ENCODE measurements at places on chromosomes 7 and 10.

DNA sequence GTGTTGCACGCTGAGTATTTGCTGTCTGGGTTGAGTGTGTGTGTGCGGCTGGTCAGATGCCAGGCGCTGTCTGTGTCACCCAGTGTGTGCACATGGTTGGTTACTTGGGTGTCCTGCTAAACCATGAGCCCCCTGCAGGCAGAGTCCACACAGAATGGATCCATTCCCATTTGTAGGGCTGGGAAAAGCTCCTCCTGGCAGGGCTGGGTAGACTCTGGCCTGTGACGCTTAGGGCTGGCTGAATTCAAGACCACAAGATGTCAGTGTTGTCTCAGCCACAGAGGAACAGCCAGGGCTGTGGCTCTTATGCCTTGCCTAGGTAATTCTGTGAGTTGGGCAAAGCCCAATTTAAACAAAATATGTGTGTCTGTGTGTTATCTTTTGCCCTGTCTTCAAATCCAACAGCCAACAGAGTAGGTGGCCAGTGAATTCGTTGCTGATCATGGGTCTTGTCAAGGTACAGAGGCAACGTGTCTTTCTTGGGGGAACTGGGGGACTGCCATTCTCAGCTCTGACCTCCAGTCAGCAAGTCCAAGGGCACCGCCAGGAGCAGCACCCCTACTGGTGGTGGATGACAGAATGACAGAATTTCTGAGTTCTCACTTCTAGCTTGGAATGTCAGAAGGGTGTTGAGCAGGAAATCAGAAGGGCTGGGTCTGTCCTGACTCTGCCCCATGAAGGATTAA is 285.1 kb downstream of the CCSER2 start:
- no peak for DNase-seq

GRCh38 chr10:17196045-17196444 is 5.4 kb downstream of the TRDMT1 start:
- DNase-seq, result no peak

- DNase-seq, result no peak
Measured at GRCh38 chr7:126483972-126484371, 768.8 kb downstream of the GRM8 start.

DNA sequence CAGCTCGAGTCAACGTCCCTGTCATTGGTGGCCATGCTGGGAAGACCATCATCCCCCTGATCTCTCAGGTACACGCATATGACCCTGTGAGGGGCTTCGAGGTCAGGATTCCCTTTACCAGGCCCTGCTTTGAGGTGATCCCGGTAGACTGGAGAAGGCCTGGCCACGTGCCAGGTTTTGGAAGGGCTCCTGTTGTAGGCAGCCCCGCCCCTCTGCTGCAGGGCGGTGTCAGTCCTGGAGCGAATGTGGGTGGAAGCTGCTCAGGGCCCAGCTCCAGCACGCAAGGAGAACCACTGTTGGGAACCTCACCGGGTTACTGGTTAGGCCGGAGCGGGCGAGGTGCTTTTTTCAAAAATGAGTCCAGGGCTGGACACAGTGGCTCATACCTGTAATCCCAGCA is 15.6 kb downstream of the MDH2 start:
- no peak for DNase-seq

DNA sequence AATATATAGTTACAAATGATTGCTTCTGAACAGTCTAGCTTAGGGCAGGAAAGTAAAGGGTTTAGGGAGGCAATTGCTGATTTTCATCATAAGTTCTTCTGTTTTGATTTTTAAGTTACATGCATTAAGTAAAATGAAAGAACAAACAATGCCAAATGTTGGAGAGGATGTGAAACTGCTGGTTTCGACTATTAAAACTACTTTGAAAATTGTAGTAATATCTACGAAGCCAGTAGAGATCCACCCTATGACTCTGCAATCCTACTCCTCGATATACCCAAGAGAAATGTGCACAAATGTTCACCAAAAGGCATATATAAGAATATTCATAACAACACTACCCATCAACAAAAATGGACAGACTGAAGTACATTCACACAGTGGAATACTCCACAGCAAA is 24.3 kb downstream of the PDZD8 start:
- DNase-seq, result no peak

- no peak for DNase-seq
Measured at GRCh38 chr10:121710207-121710606, 112.0 kb upstream of the FGFR2 start.

- DNase-seq, result no peak
Measured at GRCh38 chr7:122423591-122423990, 119.0 kb upstream of the FEZF1 start.

DNA sequence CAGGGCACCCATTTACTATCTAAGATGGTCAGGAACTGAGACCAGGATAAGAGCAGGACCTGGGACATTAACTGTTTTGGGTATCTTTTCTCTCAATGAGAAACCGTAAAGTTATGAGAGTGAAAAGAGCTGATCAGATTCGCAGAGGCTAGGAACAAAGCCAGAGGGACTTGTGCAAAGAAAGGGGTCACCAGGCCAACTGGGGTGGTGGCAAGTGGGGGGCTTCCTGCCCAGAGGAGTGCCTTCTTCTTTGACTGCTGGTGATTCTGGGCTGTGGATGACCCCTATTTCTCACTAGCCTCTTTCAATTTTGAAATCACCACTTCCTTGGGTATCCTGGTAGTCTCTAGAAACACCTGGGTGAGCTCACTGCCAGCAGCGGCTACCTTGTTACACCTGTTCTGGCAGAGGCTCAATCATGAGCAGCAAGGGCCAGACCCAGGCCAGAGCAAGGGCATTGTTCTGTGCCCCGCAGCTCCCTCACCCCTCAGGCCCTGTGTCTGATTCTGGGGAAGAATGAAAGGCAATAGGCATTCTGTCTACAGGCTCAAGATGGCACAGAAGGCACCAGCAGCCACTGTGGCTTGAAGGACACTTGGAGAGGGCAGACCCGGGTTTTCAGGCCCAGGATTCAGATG is 999 bp downstream of the SFTPD start:
- no peak for DNase-seq

GRCh38 chr10:108360187-108360586 is 1195.7 kb upstream of the SORCS1 start:
- no peak for DNase-seq

- no peak for DNase-seq
Measured at GRCh38 chr10:76549171-76549570, 1088.4 kb downstream of the KCNMA1 start.

GRCh38 chr7:150686030-150686631 is 625 bp downstream of the GIMAP2 start:
- no peak for DNase-seq

- no peak for DNase-seq
Measured at GRCh38 chr10:24170199-24170598, 38.7 kb upstream of the KIAA1217 start.

GRCh38 chr7:37180828-37181549 is 267.7 kb downstream of the ELMO1 start:
- no peak for DNase-seq

DNA sequence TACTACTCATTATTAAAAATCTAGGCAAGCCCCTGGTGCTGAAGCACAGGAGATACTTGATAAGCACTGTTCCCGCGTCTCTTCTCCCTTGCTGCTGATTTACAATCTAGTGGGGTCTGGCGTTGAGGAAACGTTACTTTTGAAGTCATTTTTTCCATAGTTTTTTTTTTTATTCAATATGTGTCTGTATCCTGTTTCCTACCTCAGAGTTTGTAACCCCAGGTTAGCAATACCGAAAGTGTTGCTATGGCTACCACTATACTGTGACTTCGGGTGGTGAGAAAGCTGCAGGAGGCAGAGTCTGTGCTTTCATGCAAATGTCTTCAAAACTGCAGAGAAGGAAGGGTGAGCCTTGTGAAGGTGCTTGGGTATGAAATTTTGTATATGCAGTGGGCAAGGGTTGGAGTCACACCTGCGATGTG is 458.8 kb upstream of the GHITM start:
- no peak for DNase-seq

DNA sequence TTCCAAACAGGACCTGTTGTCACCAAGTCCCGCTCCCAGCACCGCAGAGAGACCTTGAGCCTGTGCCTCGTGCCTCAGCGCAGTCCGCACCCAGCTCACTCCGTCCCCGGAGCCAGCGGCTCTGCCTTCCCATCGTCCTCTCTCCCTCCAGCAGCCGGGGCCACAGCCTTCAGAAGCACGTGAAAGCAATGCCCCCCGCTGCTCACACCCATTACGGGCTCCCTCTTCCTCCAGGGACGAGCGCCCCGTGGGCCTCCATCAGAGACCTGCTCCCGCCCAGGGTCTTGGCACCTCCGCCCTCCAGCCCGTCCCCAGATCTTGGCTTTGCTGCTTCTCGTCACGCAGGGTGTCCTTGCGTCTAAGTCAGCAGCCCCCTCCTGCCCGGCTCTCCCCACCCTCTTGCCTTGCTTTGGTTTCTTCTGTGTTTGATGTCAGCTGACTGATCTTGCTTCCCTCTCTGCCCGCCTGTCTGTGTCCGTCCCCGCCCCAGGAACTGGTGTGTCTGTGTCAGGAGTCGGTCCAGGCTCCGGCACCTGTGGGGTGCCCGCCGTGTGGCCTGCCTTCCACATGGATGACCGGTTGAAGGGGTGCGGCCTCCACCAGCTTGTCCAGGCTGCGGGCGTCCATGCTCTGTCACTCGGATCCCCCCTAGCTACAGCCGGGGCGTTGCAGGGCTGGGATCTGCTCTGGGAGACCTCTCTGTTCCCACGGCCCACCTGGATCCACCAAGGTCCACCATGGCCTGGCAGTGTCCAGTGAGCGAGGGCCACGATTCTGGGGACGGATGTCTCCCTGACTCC is 61.9 kb downstream of the FOXL3 start:
- no peak for DNase-seq

DNA sequence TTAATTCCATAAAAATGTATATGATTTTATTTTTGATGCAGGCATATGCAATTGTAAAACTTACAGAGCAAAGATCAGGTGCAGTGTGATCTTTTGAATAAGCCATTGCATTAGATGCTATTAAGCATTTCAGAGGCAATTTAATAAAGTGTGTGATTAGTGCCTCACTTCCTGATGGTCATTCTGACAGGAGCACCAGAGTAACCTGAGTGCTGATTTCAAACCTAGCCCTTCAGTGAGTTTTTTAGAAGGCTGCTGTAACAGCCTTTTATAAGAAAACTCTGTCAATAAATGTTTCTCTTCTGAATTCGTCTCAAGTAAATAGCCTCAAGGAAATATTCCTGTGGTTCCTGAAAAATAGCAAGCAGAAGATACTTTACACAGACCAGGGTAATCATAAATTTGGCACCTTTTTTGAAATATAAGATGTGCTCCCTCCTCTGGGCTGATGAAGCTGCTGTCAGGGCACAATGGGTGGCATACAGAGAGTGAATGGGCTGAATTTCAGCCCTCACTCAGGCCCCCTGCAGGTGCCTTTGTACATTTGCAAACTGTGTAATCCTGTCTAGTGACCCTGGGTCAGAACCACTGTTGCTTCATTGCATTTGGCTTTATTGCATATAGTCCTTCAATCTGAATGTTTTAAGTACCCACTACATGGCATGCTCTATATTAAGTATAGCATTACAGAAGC is 193.7 kb upstream of the CSTF2T start:
- no peak for DNase-seq

DNA sequence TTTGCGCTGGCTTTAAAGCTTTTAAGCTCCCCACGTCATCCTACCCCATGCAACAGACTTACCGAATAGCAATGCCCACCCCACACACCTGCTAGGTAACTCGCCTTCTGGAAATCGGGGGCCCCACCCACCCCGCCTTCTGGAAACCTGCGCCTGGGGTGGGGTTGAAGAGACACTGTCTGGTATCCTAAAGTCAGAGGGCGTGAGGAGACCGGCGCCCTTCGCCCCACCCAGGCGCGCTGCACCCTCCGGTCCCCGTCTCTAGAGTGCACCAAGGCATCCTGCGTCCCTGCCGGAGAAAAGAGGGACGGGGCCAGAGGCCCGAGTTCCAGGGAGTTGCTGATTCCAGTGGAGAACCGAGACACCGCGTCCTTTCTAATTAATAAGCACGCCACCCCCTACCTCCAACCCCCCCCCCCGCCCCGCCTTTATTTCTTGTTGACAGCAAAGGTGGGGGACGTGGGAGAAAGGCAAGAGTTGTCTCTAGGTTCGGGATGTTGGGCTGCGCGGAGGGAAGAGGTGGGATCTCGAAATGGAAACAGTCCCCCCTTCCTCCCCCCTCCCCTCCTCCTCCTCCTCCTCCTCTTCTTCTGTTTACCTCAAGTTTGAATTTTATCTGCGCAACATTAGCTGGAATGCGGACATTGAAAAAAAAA is 220.9 kb upstream of the MKLN1 start:
- DNase-seq, result no peak

GRCh38 chr10:30185916-30186315 is 126.5 kb upstream of the JCAD start:
- no peak for DNase-seq

GRCh38 chr10:104641937-104642657 is 1.0 kb downstream of the SORCS3 start:
- no peak for DNase-seq

DNA sequence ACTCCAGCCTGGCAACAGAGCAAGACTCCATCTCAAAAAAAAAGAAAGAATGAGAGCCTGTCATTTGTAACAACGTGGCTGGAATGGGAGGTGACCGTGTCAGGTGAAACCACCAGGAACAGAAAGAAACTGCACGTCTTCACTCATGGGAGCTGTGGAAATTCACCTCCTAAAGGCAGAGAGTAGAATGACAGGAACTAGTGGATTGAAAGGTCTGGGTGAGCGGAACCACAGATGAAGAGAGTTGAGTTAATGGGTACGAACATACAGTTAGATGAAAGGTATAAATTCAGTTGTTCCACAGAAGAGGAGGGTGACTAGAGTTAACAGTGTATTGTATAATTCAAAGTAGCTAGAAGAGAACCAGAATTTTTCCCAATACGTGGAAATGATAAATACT is 78.6 kb downstream of the MAD1L1 start:
- DNase-seq, result no peak

DNA sequence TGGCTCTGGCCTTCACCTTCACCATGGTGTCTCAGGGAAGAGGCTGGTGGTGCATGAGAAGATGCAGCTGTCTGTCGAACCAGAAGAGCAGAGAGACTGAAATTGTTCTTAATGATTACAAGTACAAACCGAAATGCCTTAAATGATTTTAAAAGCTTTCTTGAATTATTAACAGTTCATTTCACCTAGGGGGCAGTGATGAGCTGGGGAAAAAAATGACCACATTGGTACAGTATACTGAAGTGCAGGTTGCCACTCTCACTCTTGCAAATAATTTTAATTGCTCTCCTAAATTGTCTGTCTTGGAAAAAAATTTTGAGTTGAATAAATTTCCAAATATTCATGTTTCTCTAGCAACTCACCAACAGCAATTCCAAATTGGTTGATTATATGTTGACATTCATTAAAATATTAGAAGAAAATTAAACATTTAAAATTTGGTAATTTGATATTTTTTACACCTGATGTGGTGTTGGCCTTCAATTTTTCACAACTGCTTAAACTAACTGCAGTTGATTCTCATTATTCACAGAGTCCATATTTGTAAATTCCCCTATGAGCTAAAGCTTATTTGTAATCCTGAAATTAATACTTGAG is 692.6 kb downstream of the ZWINT start:
- DNase-seq, result no peak

- no peak for DNase-seq
Measured at GRCh38 chr10:17210361-17210760, 8.9 kb upstream of the TRDMT1 start.

- no peak for DNase-seq
Measured at GRCh38 chr7:136533732-136534131, 334.7 kb upstream of the CHRM2 start.
